ENCODE measurements at places on chromosomes 5 and 9.

DNA sequence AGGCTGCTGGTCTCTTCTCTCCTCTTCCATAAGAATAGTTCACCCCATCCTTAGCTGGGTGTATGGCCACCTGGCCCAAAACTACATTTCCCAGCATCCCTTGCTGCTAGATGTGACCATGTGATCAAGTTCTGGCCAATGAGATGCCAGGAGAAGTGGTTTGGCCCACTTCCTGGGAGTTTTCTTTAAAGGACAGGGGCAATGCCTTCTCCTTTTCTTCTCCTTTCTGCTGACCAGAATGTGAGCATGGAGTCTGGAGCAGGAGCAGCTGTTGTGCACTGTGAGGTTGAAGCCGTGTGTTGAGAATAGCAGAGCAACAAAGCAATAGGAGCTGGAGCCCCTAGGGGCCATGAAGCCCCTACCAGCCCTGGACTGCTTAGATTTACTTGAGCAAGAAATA lies 36.8 kb downstream of the C9orf50 start:
- DNase-seq = peak; percentile 41

GRCh38 chr9:123493627-123494026 lies 137.6 kb downstream of the CRB2 start:
- no peak for DNase-seq

- DNase-seq = no peak
Observed at GRCh38 chr9:35844628-35845270, 15.7 kb downstream of the TMEM8B start.

DNA sequence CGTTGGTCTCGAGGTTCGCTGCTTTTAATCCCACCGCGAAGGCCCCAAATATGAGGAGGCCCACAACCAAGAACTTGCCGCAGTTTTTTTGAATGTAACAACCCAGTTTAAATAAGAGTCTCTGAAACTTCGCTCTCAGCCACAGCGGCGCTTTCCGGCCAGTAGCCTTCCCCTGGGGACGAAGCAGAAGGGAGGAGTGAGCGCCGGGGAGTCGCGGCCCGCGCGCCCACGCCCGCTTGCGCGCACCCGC lies 10.4 kb downstream of the PTCH1 start:
- DNase-seq = no peak

- no peak for DNase-seq
Observed at GRCh38 chr9:3887221-3887653, 361.4 kb upstream of the RFX3 start.

DNA sequence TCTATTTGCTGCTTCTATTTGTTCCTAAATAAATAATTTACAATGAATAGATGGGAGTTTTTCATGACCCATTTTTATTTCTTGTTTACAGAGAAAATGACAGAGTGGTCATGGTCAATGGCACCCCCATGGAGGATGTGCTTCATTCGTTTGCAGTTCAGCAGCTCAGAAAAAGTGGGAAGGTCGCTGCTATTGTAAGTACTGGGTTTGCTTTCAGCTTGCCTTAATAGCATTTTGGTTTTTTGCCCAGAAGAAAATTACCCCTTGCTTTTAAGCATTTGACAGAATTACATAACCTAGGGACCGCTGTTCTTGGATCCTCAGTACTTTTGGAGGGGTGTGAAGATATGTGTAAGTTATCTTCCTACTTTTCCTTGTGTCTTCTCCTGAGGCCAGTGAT lies 44.1 kb downstream of the TJP2 start:
- DNase-seq = no peak

DNA sequence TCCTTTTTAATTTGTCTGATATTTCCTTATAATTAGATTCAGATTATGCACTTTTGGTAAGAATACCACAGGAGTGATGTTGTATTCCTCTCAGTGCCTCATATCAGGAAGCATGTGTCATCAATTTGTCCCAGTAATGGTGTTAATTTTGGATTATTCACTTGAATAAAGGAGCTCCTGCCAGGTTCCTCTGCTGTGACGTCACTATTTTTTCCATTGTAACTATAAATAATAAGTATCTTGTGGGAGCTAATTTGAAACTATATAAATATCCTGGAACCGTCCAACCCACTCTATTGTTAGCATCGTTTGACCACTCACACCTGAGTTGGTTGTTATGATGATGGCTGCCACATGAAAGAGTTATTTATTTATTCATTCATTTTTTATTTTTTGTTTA lies 107.9 kb downstream of the INVS start:
- DNase-seq = no peak

- DNase-seq = no peak
Observed at GRCh38 chr5:166581826-166582225, 1709.6 kb upstream of the WWC1 start.

- no peak for DNase-seq
Observed at GRCh38 chr9:24381205-24381604, 164.5 kb downstream of the IZUMO3 start.

DNA sequence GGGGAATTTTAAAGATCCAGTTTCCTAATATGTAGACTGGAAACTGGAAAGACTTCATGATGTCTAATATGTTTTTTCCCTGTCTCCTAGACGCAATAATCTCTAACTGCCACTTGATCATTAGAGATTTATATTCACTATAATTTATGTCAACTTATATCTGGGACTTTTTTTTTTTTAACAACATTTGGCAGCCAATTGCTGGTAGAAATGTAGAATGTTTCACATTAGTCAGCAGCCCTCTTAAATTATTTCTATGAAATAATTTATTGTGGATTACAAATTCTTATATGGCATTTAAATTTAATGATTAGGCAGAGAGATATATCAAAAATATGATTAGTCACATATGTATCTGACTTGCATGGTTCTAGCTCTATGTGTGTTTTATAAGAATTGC lies 48.2 kb downstream of the TMEM174 start:
- no peak for DNase-seq

- DNase-seq = no peak
Observed at GRCh38 chr5:140481758-140482157, 65.7 kb upstream of the EIF4EBP3 start.

GRCh38 chr5:143165049-143165880 lies 238.2 kb downstream of the NR3C1 start:
- DNase-seq = no peak

DNA sequence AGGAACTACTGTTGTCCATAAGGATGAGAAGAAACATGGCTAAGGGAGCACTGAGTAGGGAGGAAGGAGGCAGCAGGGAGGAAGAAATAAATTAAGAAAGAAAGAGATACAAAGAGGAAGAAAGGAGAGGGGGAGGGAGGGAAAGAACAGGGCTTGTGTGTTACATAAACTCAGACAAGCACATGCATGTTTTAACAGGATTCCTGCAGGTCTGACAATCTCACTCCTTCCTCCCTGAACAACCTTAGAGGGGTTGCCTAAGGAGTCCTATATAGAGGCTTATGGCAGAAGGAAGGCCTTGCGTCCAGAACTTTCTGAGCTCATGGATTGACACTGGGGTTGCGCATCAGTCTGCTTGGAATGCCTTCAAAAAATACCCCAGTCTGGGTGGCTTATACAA lies 4.2 kb upstream of the KCNIP1 start:
- DNase-seq = no peak

- DNase-seq = no peak
Observed at GRCh38 chr5:148491793-148492184, 108.0 kb downstream of the FBXO38 start.

- no peak for DNase-seq
Observed at GRCh38 chr5:27020973-27021372, 17.4 kb downstream of the CDH9 start.

GRCh38 chr5:59178482-59178881 lies 595.6 kb downstream of the RAB3C start:
- DNase-seq = no peak

DNA sequence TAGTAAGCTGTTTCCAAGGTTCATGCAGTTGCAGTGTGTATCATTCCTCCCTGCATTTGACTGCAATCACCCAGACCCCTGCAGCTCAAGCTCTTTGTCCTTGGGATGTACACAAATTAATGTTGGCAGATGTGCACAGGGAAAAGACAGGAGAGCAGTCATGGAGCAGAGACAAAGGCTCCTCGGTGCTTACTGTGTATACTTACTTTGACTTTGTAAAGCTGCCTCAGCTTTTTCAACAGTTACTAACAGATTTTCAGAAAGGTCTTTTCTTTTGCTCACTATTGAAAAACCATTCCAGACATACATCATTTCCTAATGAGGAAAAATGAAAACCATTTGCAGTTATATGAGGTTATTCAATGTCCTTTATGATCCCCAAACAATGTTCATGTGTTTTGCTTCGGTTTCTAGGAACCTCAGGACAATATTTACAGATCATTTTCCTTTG lies 124.9 kb downstream of the TTC39B start:
- no peak for DNase-seq

DNA sequence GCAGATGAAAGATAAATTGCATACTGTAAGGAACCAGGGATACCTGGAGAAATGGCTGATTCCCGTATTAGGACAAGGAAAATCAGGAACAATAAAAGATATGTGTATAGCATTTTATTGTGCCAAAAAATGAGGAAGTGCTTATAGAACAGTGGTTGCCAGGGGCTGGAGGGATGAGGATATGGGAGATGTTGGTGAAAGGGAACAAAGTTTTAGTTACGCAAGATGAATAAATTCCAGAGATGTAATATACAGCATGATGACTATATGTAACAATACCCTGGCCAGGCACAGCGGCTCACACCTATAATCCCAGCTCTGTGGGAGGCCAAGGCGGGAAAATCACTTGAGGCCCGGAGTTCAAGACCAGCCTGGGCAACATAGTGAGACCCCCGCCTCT lies 101.8 kb downstream of the CDK5RAP2 start:
- no peak for DNase-seq

- no peak for DNase-seq
Observed at GRCh38 chr5:35185518-35185917, 44.8 kb downstream of the PRLR start.

DNA sequence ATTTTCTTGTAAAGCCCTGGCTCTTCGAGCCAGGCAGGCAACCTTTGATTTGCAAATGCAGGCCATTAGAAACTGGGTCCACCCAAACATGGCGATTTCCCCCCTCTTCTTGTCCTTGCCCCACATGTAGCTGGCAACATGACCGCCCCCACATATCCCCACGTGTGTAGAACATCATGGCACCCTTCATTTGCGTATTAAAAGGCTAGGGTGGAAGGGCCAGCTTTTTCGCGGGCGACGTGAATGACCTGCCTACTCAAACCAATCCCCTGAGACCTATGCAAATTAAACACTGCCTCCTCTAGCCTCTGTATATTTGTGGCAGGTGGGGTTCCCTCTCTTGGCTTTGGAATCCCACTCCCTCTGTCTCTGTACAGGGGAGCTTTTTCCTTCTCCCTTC lies 107.0 kb upstream of the CLINT1 start:
- DNase-seq = no peak

DNA sequence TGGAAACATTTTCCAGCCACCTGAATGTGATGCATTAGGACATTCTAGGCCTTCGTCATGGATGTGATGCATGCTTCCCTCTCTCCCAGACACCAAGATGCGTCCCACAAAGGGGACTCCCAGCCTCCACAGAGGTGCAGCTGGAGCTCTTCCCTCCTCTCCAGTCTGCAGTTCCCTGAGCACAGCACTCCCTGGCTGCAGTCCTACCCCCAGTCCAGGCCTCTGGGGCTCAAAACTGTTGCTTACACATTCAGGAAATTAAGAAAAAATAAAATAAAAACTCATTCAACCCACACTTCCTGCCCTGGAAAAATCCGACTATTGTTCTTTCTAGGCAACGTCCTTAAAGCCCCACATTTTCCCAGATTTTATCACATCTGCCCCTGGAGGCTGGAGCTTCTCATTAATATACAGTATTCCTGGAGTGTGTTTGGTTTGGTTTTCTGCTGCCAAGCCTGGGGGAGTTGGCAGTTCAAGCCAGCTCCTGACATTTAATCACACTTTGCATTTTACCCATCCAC lies 78.4 kb upstream of the ICE1 start:
- no peak for DNase-seq

- DNase-seq = no peak
Observed at GRCh38 chr5:131377346-131377745, 113.5 kb downstream of the CDC42SE2 start.

GRCh38 chr9:70901746-70902145 lies 219.7 kb downstream of the TRPM3 start:
- DNase-seq = no peak

DNA sequence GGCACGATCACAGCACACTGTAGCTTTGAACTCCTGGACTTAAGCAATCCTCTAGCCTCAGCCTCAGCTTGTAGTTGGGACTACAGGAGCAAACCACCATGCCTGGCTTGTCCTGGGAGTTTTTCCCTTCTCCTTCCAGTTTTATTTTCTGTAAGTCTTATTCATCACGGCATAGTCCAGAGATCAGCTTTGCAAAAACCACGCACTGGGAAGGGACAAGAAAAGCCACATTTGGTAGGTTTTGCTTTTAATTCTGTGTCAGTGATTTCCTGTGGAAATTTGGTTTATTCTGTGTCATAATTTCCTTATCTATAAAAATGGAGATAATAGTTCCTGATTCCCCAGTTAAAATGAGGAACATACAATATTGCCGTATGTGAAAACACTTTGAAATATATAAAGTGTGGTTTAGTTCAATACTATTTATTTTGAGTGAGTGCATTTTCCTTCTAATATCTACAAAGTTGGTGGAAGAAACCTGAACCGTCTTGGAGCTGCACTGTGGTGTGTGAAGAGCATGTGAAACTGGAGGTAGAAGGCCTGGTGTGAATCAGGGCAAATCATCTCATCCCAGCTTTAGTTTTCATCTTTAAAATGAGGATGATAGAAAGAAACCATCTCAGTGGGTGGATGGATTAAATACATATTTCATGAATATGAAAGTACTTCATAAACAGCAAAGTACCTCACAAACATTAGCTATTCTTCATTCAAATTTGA lies 92.8 kb upstream of the ELL2 start:
- DNase-seq = no peak

DNA sequence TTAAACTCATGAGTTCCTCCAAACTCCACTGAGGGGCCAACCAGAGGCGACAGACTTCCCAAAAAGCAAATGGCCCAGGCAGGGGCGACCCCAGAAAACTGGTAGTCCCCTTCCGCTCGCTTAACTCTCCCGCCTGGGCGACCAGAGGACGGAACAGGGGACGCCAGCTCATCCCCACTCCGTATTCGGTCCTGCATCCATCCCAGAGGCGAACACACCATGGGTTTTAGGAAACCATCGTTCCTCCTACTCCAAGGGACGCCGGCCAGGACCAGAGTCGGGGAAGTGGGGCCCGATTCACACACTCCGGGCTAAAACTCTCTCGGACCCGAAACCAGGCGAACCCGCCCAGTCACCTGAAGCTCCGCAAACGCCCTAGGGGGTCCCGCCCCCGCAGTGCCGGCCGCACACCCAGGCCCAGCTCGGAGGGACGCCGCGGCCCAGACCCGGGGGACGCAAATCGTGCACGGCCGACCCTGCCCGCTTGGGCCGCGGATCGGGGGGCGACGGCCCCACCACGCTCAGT lies 478 bp downstream of the TEX10 start:
- peak; percentile 9 for DNase-seq

Measured in activated effector memory CD4-positive, alpha-beta T cell treated with Interleukin-2 at 50 U/mL for 16 hours (primary cell).